Small intestine (tissue), 16 donors: ENCODE measurements at places on chromosomes 16 and 17. TPM values are rescaled to one million over a fixed set of nuclear protein-coding genes. Genes with fewer than 3 reads are reported as not detected.

DNA sequence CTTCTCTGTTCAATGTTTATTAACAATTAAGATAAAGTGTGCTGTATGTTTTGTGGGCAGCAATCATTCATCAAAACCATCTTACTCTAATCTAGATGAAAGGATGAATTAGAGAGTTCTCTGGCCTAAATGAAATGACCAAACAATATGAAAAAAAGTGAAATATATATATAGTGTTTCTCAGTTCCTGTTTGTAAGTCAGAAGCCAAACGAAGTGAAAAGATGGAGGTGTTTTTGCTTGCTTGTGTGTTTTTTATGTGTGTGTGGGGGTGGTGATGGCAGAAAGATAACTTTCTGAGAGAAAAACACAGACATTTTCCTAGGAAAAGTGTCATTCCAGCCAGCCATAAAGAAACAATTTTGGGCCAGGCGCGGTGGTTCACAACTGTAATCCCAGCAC, 138.6 kb downstream of the CDH8 start:
- no peak for DNase-seq

DNA sequence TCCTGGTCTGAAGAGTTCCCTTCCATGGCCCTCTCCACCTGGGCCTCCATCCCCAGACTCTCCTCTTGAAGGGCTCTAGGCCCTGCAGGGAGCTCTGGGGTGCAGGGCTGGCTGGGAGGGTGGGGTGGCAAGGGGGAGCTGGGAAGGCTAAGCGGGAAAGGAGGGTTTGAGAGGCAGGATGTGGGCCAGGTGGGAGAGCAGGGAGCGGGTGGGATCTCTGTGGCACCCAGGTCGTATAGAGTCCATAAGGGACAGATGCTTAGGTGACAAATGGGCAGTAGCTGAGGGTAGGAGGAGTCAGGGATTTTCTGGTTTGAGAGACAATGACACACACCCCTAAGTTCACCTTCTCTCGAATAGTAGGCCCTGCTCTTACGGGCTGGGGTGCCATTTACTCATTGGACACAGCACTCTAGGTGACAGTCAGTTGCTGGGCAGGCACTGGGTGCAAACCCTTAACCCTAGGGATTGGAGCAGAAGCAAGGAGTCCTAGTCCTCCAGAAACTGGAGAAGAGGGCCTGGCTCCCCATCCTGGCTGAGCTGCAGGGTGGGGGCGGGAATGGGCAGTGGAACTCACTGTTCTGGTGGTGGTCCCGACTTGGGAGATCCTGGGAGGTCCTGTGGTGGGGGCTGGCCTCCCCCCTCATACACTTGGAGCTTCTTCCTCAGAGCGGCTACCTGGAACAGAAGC, 15.3 kb downstream of the KIF18B start:
- DNase-seq = no peak

MYOCD gene
- under 0.01 TPM for polyA plus RNA-seq

IL21R gene
- polyA plus RNA-seq = 0.22 TPM

GRCh38 chr16:86899151-86899550, 320.8 kb downstream of the FOXL1 start:
- DNase-seq = no peak

DNA sequence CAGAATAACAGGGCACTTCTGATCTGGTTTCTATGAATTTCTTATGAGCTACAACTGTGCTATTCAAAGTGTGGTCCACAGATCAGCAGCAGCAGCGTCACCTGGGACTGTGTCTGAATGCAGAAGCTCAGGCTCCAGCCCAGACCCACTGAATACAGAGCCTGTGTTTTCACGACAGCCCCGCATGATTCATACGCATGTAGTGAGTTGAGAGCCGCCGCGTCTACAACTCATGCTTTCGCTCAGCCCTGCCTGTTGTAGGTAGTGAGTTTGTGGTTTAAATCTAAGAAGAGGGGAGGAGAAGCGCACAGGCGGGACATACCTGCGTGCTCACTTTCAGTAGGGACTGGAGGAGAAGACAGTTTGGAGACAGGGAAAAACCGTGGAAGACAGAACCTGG, 28.5 kb upstream of the ELAC2 start:
- no peak for DNase-seq

TMC8 gene
- 1.3 TPM for polyA plus RNA-seq

TP53TG3 gene
- polyA plus RNA-seq = not detected

NACA2 gene
- polyA plus RNA-seq = 0.38 TPM

KREMEN2 gene
- not detected for polyA plus RNA-seq

DNA sequence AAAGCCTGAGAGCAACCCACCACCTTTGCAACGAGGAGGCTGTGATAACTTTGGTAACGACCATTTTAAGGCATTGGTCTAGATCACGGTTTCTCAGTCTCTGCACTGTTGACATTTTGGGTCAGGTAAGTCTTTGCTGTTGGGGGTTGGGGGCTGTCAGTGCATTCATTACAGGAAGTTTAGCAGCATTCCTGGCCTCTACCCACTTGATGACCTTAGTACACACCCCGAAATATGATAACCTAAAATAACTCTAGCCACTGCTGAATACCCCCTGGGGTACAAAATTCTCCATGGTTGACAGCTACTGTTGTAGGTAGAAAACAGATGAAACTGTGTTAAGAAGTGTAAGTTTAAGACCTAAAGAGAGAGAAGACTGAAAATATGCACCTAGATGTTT, 36.3 kb downstream of the ADAMTS18 start:
- no peak for DNase-seq

DNA sequence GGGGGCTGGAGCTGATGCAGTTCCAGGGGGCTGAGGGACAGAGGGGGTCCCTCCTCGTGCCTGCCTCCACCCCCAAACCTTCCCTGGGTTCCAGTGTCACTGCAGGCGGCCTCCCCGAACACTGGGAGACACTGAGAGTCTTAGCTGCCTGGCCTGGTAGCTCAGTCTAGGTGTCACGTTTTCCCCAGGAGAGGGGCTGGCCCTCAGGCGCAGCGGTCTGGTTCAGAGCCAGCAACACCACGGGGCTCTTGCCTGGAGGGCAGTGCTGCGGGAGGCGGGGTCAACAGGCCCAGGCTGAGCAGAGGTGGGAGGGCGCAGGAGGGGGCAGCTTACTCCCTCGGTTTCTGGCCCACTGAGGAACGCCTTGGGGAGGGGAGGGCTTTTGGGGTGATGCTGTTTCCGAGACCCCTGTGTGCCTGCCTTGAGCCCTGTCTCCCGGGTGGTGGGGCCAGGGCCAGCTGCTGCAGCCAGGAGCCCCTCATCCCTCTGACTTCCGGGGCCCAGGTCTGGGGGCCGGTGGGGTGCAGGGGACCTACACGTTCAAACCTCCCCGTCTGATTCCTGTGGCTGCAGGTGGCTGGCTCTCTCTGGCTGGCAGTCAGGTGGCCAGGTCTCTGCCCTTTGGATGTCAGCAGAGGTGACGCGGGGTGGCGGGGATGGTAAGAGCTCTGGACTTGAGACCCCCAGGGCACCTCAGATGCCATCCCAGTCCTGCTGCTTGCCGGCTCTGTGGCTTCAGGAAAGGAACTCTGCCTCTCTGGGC, 89.3 kb upstream of the GSE1 start:
- DNase-seq = no peak

- DNase-seq = peak; percentile 56
These were observed 879 bp upstream of the ACSF2 start for GRCh38 chr17:50424996-50425681.

- no peak for DNase-seq
These were observed 56.1 kb upstream of the ENDOV start for GRCh38 chr17:80358861-80359260.

PRSS33 gene
- polyA plus RNA-seq = not detected

- DNase-seq = no peak
These were observed 45.4 kb upstream of the ARL4D start for GRCh38 chr17:43353393-43353792.

SRCIN1 gene
- 0.54 TPM for polyA plus RNA-seq

NPIPB9 gene
- polyA plus RNA-seq = not detected

DDX28 gene
- 3.8 TPM for polyA plus RNA-seq

DNA sequence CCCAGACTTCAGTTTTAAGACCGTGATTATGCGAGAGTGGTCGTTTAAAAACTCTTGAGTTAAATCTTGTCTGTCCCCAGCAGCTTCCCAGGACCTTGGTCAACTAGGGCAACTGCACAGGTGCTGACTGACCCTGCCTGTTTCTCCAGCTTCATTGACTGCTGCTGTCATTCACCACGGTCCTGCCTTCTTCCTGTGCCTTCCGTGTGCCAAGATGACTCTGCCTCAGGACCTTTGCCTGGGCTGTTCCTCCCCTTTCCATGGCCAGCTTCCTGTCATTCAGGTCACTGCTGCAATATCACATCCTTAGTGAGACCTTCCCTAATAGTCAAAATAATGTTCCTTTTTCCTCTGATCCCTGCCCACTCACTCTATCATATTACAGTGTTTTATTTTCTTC, 3.9 kb downstream of the KIAA0513 start:
- no peak for DNase-seq

DNA sequence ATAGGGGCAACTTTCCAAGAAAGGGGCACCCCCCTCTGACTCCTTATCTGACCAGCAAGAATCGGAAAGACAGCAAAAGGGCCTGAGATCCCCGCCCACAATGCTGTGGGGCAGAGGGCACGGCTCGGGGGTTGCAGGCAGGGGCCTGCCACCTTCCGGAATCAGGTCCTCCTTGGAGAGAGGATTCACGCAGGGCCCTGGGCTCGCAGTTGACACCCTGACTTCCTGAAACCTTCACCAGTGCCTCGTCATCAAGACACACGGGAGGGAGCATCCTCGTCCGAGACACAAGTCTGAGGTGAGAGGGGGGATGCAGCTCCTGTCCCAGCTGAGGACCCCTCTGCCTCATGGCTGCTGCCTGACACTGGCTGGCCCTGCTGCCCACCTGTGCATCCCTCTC, 81.2 kb downstream of the LMF1 start:
- no peak for DNase-seq

DNA sequence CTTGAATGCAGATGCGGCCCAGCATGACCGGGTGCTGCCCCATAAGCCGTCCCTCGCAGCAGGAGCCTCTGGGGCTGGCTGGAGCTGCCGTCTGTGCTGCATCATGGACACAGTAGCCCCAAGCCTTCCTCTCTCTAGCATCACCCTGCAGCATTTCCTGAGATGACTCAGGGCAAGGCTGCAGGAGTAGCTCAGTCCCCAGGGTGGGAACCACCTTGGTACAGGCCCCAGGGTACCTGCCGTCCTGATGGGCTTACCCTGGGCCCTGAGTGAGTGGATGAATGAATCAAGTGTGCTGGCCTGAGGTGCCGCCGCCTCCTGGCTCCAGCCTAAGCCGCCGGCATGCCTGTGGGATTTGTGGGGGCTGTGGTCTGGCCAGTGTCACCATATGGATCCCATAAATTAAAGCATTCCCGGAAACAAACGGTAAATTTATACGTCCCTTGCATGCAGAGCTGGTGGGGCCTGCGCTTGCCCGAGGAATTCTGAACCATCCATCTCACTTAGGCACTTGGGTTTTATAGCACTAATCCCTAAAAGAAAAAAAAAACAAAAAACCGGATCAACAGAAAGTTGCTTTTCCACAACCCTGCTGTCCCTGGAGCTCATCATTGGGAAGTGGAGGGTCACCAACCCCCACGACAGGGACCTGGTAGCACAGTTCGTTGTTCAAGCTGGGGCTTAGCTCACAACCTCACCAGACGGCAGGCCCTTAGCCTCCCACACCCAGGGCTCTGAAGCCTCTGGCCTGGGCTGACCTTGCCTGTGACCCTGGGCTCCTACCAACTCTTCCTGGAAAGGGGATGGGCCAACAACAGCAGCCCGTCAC, 242.6 kb upstream of the CIBAR2 start:
- no peak for DNase-seq

PTX4 gene
- polyA plus RNA-seq = 0.07 TPM

DNA sequence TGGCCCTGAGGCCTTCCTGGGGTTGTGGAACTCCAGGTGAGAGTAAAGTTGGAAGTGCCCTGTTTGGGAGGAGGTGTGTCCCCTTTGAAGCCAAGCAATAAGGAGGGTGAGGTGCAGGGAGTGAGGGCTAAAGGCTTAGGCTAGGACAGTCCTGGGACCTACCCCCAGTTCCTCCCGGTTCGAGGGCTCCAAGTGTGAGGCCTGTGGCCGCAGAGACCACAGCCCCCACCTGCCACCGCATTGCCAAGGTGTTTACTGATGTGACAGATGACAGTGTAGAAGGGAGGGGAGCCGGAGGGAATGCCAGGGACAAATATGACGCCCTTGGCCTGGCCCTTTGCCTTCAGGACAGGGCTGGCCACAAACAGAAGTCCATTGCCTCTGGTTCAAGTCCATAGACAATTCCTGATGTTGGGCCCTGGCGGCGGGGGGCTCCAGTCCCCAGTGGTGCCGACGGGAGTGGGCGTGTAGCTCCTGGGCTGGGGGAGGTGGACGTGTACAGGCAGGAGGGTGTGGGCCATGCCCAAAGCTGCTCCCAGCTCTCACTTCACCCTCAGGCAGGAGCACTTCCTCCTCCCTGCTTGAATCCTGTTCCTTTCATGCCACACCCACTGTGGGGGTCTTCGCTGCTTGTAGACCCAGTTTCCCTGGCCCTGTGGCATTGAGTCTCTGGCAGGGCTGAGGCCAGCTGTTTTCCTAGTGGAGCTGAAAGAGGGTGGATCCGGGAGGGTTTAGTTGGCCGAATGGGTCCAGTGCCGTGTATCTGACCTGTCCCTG, 3.2 kb downstream of the ADORA2B start:
- no peak for DNase-seq

ACSM2A gene
- polyA plus RNA-seq = not detected

AOC2 gene
- 0.71 TPM for polyA plus RNA-seq

- DNase-seq = no peak
These were observed 67.3 kb upstream of the CACNG3 start for GRCh38 chr16:24188751-24189318.

- no peak for DNase-seq
These were observed 363.2 kb downstream of the SNX29 start for GRCh38 chr16:12339686-12340085.

DNA sequence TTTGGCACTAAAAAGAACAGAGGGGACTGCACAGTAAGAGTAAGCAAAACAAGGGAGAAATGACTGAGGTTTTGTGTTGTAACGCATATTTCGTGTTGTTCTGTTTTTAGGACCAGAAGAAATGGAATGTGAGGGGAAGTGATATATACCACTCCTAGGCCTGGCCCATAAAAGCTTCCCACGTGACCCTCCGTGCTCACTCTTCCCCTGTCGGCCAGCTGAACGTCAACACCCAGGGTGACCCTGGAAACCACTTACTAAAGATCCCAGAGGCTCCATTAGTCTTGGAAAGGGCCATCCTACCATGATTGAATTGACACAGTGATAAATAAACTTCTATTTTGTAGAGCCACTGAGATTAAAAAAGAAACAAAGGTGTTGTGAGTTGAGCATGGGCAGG, 79.8 kb downstream of the HELZ start:
- DNase-seq = no peak

XAF1 gene
- polyA plus RNA-seq = 7.6 TPM

- peak; percentile 77 for DNase-seq
These were observed 7.3 kb downstream of the C16orf86 start for GRCh38 chr16:67673712-67674580.

GRCh38 chr17:17511293-17511741, 15.1 kb upstream of the RASD1 start:
- no peak for DNase-seq

DNA sequence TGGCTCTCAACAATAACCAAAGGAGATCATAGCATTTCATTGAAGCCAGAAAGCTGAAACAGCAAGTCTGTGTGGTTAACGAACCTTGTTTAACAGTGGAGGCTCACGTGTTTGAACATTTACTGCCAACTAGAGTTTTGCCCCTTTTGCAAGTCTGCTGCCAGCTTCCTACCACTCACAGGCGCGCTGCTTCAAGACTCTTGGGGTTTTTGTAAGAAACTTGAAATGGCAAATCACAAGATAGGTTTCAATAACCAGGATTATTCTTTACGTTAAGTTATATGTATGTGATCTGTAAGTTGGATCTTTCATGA, 1.2 kb downstream of the SNTB2 start:
- DNase-seq = peak; percentile 56
